NCI-H1417 treated with DMSO at 0.1 percent for 48 hours (cell line): ENCODE measurements at places on chromosomes 7 and 10.

DNA sequence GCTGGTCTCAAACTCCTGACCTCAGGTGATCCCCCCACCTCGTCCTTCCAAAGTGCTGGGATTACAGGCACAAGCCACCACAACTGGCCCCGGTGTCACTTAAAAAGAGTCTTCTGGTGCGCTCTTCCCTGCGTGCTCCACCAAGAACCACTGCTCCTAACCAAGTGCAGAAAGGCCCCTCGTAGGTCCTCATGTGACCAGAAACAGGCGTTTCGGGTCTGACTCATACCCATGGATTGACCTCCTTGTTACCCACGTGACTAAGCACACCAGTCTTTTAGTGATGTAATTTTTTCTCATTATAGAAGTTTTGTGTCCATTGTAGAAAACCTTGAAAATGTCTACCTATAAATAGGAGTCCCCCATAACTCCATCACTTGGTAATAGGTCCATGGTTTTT is 13.9 kb downstream of the FKBP6 start:
- no peak for DNase-seq

DNA sequence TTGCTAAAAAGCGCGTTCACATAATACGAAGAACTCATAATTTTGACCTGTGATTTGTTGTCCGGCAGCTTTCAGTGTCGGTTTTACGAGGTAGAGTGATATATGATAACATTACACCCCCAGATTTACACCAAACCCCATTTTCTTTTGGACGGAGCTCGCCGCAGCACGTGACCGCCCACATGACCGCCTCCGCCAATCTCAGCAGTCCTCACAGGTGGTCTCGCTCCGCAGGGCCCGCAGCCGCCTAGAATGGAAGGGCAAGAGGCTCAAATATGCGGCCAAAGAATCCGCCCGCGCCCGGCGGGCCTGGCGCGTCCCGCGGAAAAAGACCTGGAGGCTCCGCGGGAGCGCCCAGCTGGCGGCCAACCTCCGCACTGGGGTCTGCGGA is at the start of gene HOXA7:
TSS of gene HOXA7 (minus strand) at position 168 of the 391 bp plus-strand sequence. CDS start at position 38, 130 bp downstream.
- DNase-seq: no peak

- no peak for DNase-seq
These were observed 250.3 kb downstream of the GPR37 start for GRCh38 chr7:124515106-124515830.

- DNase-seq: no peak
These were observed 71.8 kb upstream of the LRRN3 start for GRCh38 chr7:111018960-111019736.

- no peak for DNase-seq
These were observed 51.7 kb downstream of the CPEB3 start for GRCh38 chr10:92239151-92239599.

- DNase-seq: no peak
These were observed 39.0 kb downstream of the RAB11FIP2 start for GRCh38 chr10:118007773-118008172.

GRCh38 chr7:132149436-132150304 is 426.6 kb downstream of the PLXNA4 start:
- no peak for DNase-seq
